ENCODE measurements at places on chromosomes 2 and 18.

DNA sequence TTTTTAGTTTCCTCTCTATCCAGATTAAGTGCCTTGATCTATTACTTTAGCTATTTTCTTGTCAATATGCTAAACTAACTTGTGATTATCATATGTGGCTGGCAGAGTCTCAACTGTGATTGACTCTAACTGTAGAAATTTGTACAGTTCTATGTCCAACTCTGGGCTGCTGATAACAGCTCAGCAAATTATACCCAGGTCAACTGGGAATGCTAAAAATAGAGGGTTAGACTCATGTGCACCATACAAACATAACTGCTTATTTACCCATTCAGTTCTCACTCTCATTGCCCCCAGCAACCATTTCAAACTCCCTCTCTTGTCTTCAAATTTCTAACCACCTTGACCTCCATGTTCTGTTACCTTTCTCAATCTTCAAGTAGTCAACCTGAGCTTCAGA is 576.9 kb downstream of the TDRD15 start:
- DNase-seq = no peak

- no peak for DNase-seq
Measured at GRCh38 chr18:70246061-70246466, 40.6 kb upstream of the RTTN start.

GRCh38 chr2:122514451-122514996 is 759.1 kb downstream of the TSN start:
- DNase-seq = no peak

DNA sequence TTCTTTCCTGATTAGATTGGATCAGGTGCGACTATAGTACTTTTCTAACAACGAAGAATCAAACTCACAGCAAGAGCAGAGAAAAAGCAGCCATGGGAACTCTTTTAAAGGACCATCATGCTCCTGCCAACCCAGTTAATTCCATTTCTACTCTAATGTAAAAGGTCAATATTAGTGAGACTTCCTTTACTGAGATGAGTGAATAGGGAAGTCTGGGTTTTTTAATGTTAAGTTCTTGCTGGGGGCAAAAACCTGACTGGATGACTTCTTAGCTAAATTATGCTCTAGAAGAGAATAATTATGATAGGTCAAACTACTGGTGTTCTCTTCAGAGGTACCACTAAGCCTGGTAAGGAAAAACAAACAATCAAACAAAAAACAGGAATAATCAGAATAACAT is 8.4 kb downstream of the SRBD1 start:
- no peak for DNase-seq

GRCh38 chr2:24919506-24920097 is 435 bp downstream of the ADCY3 start:
- no peak for DNase-seq

DNA sequence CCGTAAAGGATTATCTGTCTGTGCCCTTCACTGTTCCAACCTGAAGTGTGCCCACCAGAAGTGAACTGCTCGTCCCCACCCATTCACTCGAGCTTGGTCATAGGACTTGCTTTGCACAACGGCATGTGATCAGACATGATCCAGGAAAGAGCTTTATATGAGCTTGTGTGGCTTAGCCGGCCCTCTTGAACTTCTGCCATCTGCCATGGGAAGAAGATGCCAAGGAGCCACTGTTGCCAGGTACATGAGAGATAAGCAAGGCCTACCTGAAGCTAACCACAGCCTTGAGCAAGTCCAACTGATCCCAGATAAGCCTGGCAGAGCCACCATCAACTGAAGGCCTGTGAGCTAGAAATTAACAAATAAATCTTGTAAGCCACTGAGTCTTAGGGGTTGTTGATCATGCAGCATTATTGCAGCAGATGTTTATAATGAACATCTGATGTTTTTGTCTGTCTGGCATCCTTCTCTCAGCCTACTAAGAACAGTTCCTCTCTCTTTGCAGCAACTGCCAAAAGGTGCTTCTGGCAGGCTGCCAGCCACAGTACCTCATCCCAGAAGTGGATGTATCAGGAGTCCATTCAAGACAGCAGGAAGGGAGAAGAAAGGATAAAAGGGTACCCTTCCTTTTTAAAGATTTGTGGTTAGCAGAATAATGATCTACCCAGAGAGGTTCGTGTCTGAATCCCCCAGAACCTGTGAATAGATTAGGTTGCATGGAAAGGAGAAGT is 16.8 kb downstream of the DBI start:
- DNase-seq = no peak

DNA sequence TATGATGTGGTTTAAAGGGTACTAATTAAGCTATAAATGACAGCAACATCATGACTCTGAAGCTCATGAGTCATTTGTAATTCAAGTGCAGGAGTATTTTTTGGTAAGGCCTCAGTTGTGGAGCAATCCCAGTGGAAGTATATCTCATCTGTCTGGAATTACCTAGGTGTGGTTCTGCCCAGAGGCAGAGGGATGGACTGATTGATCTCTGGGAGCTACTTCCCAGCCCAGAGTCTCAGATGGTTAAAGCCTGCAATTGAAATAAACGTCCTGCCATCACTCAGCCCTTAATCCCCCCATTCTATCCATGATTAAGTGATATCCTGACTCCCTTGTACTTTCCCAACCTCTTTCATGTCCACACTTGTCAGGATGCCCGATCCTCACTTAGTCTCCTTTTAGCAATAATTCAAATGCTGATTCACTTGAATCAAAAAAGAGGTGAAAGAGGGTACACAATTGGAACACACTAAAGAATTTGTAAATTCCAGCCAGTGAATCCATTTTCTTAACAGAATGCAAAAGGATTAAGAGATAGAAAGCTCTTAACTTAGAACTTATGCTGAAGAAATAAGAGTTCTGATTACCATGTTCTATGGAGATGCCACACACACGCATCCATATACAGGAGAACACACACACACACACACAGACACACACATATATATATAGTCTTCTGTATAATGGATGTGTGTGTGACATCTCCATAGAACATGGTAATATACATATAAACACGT is 664.4 kb downstream of the NYAP2 start:
- peak; percentile 83 for DNase-seq

DNA sequence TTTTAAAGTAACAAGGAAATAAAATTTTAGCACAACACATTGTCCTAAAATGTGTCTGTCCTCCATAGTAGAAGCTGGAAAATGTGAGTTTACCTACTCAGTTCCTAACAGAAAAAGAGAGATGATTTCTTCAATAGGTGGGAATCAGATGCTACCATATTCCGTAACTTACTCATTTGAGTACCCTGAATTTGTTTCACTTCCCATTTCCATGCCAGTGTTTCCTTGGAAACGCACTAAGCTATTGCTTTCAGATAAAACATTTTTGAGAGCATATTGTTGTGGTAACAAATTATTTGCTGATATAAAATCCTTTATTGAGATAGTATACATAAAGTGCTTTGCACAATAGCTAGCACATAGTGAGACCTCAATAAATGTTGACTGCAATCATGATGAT is 137.5 kb upstream of the BARD1 start:
- no peak for DNase-seq

DNA sequence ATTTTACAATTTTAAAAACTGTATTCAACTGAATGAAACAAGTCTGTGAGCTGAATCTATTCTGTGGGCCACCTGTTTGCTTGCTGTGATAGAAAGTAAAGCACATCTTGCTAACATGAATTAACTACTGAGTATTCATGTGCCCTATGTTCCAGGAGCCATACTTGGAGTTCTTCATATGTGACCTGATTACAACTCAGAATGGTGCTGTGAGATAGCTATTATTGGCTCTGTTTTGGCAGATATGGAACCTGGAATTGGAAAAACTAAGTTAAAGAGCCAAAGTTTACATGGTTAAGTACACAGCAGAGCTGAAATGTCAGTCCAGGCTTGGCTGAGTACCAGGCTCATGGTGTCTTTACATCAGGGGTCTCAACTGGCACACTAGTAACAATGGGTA is 253.7 kb downstream of the AGPS start:
- no peak for DNase-seq

DNA sequence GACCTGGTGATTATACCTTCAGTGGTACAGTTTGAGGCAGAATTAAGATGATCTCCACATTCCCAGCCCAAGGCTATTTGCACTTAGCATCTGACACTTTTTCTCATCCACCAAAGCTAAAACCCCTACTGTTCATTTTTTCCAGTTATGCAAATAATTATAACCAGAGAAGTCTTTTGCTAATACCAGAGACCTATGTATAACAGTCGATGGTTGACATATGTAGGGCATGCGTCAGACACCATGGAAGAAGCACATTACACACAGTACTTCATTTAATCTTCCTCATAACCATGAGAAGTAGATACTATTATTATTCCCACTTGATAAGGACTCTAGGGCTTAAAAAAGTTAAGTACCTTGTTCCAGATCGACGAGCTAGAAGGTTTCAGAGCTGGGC is 36.5 kb downstream of the AP1S3 start:
- DNase-seq = no peak

GRCh38 chr2:142140434-142140845 is 9.6 kb upstream of the LRP1B start:
- DNase-seq = no peak

DNA sequence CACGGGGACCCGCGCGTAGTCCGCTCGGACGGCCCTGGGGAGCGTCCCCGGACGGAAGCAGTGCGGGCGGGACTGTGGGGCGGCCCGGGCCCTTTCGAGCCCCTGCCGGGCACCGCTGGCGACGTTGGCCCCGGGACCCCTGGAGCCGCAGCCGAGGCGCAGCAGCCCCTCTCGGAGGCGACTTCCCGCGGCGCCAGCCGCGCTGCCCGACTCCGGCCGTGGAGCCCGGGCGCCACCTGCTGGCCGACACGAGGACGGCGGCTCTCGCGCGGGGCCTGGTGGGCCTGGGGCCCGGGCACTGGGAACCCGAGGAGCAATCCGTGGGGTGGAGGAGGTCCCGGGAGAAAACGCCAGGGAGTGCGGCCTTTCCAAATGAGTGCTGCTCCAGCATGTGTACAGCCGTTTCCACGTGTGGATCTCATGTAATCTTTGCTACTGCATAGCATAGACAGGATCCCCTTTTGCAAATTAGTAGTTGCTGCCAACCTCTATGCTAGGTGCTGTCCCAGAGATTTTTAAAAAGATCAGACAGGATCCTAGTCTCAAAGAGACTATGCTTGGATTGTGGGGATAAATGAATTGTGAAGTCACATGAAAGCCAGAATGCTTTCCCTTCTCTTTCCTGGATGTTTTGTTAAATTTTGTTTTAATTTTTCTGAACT is 4.0 kb downstream of the ID2 start:
- no peak for DNase-seq

DNA sequence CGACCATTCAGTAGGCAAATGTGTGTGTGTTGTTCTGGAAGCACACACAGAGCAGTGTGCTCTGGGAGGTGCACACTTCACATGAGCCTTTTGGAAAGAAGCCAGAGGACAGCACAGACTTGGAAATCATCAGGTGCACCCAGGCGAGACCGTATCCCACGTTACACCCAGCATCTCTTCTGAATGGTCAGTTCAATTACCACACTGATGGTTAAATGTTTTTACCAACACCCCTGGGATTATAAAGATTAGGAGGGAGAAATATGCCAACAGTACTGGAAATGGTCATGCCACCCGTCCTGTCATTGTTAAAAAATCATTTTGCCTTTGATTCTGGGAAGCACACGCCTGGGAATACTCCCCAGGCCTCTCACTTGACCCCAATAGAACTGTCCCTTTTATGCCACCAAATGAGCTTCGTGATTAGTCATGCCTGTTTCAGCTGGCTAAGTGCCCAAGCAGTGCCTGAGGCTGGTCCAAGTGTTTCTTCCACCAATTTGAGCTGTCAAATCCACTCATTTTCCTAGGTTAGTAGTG is 183.7 kb downstream of the NRP2 start:
- DNase-seq = no peak

GRCh38 chr2:230346465-230346864 is 19.5 kb downstream of the SP140L start:
- DNase-seq = no peak

DNA sequence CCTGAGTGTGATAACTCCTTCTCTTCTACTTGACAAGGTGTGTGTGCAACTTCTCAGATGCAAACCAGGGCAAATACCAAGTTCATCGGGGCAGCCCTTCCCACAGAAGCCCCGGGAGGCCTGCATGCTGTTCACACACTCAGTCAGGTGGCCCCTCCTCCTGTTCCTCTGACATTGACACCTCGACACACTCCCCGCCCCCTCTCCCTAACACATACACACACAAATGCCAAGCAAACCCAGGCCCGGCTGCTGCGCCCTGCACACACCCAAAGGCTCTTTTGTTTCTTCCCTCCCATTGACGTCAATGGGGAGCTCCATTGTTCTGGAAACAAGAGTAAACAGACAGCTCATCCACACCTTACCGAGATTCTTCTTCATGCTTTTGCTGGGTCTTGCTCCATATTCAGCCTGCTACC is 1.7 kb upstream of the PER2 start:
- peak; percentile 98 for DNase-seq

- DNase-seq = no peak
Measured at GRCh38 chr2:191537921-191538320, 140.0 kb upstream of the NABP1 start.

DNA sequence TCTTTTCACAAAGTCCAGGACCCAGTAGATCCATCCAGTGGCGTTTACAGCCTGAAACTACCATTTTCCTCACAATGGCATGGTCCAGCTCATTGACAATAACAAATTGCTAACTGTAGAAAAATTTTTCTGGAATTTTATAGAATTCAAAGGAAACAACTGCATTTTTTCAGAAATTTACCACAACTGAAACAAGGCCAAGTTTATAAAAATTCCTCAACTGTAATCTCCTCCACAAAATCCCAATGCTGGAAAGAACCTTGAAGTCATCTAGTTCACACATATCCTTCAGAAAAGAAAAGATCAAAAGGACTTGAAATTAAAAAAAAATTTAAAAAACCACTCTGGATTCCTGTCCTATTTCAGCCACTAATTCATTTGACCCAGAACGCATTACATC is 226.0 kb upstream of the CTAGE1 start:
- DNase-seq = no peak

DNA sequence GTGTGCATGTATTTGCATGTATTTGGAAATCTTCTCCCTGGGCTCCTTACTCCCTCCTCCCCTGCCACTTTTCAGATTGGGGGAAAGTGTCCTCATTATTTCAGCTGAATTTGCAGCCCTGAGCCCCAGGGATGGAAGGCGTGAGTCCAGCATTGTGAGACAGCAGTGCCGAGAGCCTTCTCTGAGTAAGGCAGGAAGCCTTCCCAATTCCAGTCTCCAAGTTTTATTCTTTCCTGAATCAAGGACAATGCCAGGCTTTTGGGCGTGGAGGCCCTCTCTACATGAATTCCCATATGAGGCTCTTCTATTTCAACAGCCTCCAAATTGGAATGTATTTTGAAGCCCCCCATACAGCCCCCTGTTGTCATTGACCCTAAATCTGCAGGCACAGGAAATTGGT is 163.5 kb downstream of the ACKR3 start:
- no peak for DNase-seq

DNA sequence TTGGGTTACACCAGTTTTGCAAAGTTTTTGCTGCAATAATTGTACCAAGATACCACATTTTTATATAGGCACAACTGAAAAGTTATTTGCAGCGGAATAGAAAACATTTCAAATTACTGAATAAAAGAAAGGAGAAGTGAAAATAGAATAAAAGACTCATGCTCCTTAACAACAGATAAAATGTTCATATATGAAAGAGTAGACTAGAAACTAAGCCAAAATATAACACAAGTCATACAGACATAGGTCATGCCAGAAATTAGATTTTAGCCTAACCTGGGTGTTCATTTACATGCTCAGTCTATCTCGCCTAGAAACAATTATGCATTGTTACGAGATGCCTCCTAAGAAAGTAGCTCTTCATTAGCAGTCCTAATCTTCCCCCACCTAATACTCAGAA is 16.4 kb upstream of the MAP3K20 start:
- DNase-seq = no peak

- DNase-seq = no peak
Measured at GRCh38 chr18:23238152-23238531, 102.9 kb downstream of the CABLES1 start.

Data from RWPE2 (cell line).